Fibroblast of lung (primary cell): ENCODE measurements at places on chromosomes 6 and 20. TPM values are rescaled to one million over a fixed set of nuclear protein-coding genes. Genes with fewer than 3 reads are reported as not detected.
A peak's percentile ranks its signal among the peaks of the same experiment; 100 is the strongest.

DNA sequence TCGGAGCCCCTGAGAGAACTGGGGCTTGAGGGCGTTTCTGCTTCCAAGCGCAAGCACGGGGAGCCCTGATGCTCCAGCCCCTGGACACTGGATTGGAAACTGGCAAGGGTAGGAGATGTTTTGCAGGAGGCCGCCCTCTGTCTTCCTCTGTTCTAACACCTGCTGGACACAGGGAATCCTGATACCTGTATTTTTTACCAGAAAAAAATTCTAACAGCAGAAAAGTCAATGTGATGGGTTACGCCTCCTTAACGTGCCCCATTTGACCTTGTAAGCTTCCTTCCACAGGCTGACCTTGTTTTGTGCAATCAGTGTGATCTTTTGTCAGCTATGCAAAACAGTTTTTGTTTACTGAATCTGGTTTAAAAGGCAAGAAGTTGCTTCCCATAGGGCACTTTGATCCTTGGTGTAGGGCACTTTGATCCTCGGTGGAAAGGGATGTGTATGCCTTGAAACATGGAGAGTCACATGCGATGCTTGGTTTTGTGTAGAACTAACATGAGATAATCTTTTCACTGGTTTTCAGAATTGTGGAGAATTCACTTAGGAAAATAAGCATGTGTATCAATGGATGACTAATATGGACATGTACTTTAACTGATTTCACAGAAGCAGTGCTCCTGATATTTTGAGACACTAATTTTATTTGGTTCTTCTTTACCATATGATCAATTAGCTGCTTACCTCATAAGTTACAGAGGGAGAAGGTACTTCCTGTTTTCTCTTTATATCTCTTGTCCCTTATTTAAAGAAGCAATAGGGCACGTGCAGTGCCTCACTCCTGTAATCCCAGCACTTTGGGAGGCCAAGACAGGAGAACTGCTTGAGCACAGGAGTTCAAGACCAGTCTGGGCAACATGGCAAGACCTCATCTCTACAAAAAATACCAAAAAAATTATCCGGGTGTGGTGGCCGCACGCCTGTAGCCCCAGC is 59.9 kb upstream of the MAP3K4 start:
- no peak overlapping the region for H3K4me3 ChIP-seq
- H3K4me1 ChIP-seq = no peaks in the 10 kb centered on the region
- no peak for DNase-seq
- no peaks in the 10 kb centered on the region for H3K36me3 ChIP-seq
- H3K27ac ChIP-seq = no peak overlapping the region

- H3K4me1 ChIP-seq = no peaks in the 10 kb centered on the region
- no peak overlapping the region for H3K27ac ChIP-seq
Measured at GRCh38 chr20:37901654-37902503, 1.0 kb upstream of the VSTM2L start.

DNA sequence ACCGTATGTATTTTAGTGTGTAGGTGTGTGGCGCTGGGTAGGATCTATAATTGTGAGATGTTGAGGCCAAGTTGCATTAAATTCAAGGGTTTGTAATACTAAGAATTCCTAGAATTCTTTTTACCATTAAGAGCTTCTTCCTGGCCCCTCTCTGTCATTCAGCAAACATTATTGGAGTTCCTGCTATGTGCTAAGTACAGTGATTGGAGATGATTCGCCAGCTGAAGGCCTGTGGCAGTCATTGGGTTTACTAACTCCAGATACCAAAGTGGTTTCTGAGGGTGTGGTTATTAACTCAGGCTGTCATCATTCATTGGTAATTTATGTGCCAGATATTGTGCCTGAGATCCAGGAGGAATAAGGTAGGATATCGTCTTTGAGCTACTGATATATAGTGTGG is 167.1 kb downstream of the LAMA2 start:
- H3K4me3 ChIP-seq = no peak overlapping the region
- DNase-seq = peak; percentile 34
- no peaks in the 10 kb centered on the region for H3K36me3 ChIP-seq
- H3K27me3 ChIP-seq = no peaks in the 10 kb centered on the region
- H3K27ac ChIP-seq = no peak overlapping the region

DNA sequence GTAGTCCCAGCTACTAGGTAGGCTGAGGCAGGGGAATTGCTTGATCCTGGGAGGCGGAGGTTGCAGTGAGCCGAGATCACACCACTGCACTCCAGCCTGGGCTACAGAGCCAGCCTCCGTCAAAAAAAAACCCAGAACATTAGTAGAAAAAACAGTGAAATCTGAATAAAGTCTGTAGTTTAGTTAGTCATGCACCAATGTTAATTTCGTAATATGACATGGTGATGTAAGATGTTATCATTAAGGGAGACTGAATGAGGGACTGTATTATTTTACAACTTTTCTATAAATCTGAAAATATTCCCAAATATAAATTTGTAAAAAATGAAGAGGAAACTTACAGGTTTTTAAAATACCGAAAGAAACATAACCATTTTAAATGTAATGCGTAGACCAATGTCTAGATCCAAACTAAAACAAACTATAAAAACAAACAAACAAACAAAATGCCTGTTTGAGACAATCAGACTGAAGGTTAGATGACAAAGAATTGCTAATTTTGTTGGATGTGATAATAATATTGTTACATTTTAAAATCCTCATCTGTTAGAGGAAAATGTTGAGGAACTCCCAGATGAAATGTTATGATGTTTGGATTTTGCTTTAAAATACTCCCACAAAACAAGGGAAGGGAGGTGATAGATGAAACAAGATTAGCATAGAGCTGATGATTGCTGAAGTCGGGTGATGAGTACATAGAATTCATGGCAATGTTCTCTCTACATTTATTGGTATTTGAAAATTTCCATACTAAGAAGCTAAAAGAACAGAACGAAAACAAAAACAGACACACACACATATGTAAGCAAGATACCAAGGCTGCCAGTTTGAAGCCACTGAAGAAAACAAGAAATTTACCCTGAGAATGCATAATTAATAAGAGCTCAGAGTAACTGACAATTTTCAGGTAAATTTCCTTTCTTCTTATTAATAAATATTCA is 1.8 kb downstream of the GSTA4 start:
- H3K27ac ChIP-seq = peak overlapping the region; percentile 99
- peak; percentile 53 for DNase-seq
- H3K27me3 ChIP-seq = no peaks in the 10 kb centered on the region
- peak overlapping the region; percentile 68 for H3K4me3 ChIP-seq

GRCh38 chr20:10579942-10580341 is 93.9 kb downstream of the JAG1 start:
- no peak overlapping the region for H3K4me3 ChIP-seq
- H3K27me3 ChIP-seq = no peaks in the 10 kb centered on the region
- peaks cover 11% of the 10 kb centered on the region for H3K4me1 ChIP-seq
- no peak for DNase-seq

- H3K27me3 ChIP-seq = no peaks in the 10 kb centered on the region
- H3K4me3 ChIP-seq = peak overlapping the region; percentile 2
- H3K4me1 ChIP-seq = peaks cover 5% of the 10 kb centered on the region
- no peaks in the 10 kb centered on the region for H3K36me3 ChIP-seq
Measured at GRCh38 chr20:38260025-38260377, 534 bp downstream of the KIAA1755 start.

DNA sequence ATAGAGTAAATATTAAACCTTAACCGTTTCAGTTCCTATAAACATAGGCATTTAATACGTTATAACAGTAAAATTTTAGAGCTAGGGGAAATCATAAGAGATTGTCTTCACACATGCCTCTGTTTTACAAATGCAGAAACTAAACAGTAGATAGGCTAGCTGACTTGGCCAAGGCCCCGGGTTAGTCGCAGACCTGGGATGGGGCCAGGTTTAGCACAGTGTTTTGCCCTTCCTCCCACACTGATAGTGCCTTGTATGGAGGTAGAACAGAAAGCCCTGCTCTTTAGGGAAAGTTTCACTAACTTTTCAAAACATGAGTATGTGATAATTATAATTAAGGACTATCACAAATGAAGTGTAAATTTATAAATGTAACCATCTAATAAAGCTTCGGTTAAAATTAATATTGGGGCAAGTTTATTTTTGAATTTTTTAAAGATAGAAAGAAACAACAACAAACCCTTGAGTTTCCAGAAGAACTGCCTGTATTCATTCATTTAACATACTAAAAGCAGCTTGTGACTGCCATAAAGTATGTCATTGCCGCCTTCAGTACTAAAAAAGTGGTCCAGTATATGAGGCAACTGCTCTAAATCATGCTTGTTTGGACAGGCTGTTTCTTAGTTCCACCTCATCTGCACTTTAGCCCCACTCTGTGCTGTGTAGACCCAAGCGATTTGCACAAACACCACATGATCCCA is 62.5 kb upstream of the LOC128125822 start:
- H3K27ac ChIP-seq = no peak overlapping the region
- no peaks in the 10 kb centered on the region for H3K36me3 ChIP-seq
- H3K27me3 ChIP-seq = no peaks in the 10 kb centered on the region
- DNase-seq = peak; percentile 19

DNA sequence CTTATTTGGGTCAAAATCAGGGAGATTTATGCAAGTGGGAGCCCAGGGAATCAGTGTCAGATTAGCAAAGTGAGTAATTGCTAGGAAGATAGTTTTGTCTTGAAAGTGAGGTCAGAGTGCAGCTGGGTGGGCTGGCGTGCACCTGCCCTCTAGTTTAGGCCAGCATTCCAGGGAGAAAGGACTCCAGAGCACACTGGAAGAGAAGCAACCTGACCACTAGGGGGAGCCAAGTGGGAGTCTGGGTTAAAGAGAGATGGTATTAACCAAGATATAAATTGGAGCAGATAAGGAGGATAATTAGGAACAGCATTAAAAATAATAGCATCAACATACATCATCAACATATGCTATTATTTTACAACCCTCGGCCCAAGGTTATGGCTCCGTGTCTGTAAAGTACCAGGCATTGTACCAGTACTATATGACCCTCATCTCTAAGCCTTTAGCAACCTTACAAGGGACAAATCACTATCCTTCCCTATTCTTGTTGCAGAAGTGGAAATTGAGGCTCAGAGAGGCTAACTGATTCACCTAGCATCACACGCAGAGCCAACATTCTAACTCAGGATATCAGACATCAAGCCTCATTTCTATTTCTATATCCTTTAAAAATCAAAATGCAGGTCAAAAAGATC is 57.8 kb downstream of the SLC2A10 start:
- H3K4me1 ChIP-seq = no peaks in the 10 kb centered on the region
- no peak overlapping the region for H3K4me3 ChIP-seq
- H3K27me3 ChIP-seq = no peaks in the 10 kb centered on the region
- no peaks in the 10 kb centered on the region for H3K36me3 ChIP-seq
- peak; percentile 40 for DNase-seq
- H3K27ac ChIP-seq = no peak overlapping the region

- peak overlapping the region; percentile 95 for H3K4me3 ChIP-seq
- DNase-seq = no peak
- peak overlapping the region; percentile 97 for H3K27ac ChIP-seq
- peaks cover 16% of the 10 kb centered on the region for H3K4me1 ChIP-seq
- H3K36me3 ChIP-seq = peaks cover 9% of the 10 kb centered on the region
Measured at GRCh38 chr20:3794701-3795420, 1.2 kb upstream of the CDC25B start.

- no peaks in the 10 kb centered on the region for H3K36me3 ChIP-seq
- no peak for DNase-seq
- no peaks in the 10 kb centered on the region for H3K4me1 ChIP-seq
- no peak overlapping the region for H3K4me3 ChIP-seq
Measured at GRCh38 chr6:147467428-147467827, 41.1 kb upstream of the SAMD5 start.

GRCh38 chr20:33670715-33671499 is 3.3 kb downstream of the NECAB3 start:
- H3K27me3 ChIP-seq = no peaks in the 10 kb centered on the region
- no peak for DNase-seq
- peaks cover 28% of the 10 kb centered on the region for H3K4me1 ChIP-seq
- H3K4me3 ChIP-seq = no peak overlapping the region
- H3K27ac ChIP-seq = no peak overlapping the region

- no peaks in the 10 kb centered on the region for H3K36me3 ChIP-seq
- peaks cover 8% of the 10 kb centered on the region for H3K4me1 ChIP-seq
- H3K4me3 ChIP-seq = no peak overlapping the region
- H3K27ac ChIP-seq = no peak overlapping the region
Measured at GRCh38 chr6:5087389-5087788, 2.2 kb downstream of the PPP1R3G start.

- no peaks in the 10 kb centered on the region for H3K4me1 ChIP-seq
- no peak overlapping the region for H3K27ac ChIP-seq
- H3K36me3 ChIP-seq = no peaks in the 10 kb centered on the region
- no peak overlapping the region for H3K4me3 ChIP-seq
- no peaks in the 10 kb centered on the region for H3K27me3 ChIP-seq
- peak; percentile 59 for DNase-seq
Measured at GRCh38 chr6:71168233-71168765, 120.3 kb upstream of the OGFRL1 start.

- H3K4me1 ChIP-seq = no peaks in the 10 kb centered on the region
- no peak overlapping the region for H3K27ac ChIP-seq
- no peak for DNase-seq
Measured at GRCh38 chr6:113505084-113505699, 352.0 kb upstream of the MARCKS start.

DNA sequence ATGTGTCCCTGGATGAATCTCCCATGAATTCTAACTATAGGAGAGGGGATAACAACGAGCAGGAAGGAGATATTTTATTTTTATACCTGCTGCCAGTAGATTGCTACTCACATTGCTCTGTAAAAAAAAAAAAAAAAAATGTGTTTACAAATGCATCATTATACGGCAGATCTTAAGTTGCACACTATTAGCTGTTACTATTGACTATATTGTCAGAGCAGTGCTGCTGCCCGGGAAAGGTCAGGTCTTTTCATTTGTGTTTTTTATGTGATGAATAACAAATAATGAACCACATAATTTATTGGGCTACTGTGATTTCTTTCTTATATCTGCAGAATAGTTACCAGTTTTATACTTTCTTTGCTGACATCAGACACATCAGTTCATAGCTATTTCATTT is 393.3 kb downstream of the C6orf118 start:
- no peaks in the 10 kb centered on the region for H3K36me3 ChIP-seq
- no peaks in the 10 kb centered on the region for H3K4me1 ChIP-seq
- no peak for DNase-seq
- H3K27ac ChIP-seq = no peak overlapping the region
- H3K27me3 ChIP-seq = no peaks in the 10 kb centered on the region

The GLP1R gene
- total RNA-seq = not detected in 2 replicates

The SOX18 gene
- total RNA-seq = not detected in 2 replicates

The LHFPL5 gene
- not detected in 2 replicates for total RNA-seq

The MROH8 gene
- total RNA-seq = 1.2 and 1.3 TPM in 2 replicates

The PTGIS gene
- total RNA-seq = 41.5 and 79.1 TPM in 2 replicates

The RAET1L gene
- total RNA-seq = not detected in 2 replicates

The TNFRSF21 gene
- 4.8 and 12.6 TPM in 2 replicates for total RNA-seq

The C20orf141 gene
- total RNA-seq = not detected in 2 replicates

The CFB gene
- total RNA-seq = 62.9 and 87.1 TPM in 2 replicates

The HSPA1L gene
- total RNA-seq = 2.1 and 3.1 TPM in 2 replicates

The CCNC gene
- total RNA-seq = 50.0 and 57.0 TPM in 2 replicates

The VSX1 gene
- total RNA-seq = not detected in 2 replicates
